CD4-positive, alpha-beta T cell treated with Interleukin-10 for 1 hour (primary cell): ENCODE measurements at places on chromosomes 3 and 15.

- no peak for DNase-seq
These were observed 216.3 kb downstream of the IGSF11 start for GRCh38 chr3:118818386-118818785.

DNA sequence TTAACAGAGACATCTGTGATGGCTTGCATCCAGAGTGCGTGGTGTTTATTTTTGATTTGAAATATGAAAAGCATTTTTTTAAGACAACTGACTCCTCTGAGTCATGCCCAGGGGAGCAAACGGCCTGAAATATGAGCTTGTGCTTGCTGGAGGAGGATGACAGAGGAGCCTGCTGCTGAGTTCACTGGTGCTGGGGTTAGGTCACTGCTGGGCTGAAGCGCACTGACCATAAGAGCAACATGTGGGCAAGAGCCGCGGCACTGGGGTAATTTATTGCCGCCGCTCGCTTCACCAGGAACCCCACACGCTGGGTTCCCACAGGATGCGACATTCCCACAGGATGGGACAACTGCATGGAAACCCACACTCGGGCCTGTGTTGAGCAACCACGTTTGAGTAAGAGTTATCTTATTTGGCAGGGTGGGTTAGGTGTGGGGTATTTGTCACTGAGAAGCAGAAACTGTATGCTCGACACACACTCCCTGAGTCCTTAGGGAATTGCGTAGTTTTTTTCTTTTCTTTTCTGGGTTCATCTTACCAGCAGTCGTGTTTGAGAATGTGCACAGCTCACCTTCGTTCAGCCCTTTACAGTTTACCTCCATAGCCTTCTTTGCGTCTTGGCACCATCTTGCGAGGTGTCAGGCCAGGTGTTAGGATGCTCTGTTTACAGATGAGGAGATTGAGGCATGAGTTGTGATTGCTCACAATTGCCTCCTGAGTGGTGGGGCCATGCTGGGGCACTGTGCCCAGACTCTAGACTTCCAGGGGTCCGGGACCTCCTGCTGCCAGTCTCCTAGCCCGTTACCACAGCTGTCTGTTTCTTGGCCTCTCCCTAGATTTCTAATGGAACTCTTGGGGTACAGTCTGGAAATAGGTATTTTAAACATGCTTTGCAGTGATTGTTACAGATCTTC lies 60.4 kb downstream of the SMAD3 start:
- DNase-seq = no peak

GRCh38 chr15:79431636-79432344 lies at the start of gene MINAR1:
Gene MINAR1 (plus strand): TSS chr15:79432336. CDS start chr15:79456148, 23,812 bp downstream.
- DNase-seq = no peak

- DNase-seq = no peak
These were observed 9.9 kb upstream of the IGSF11 start for GRCh38 chr3:119044593-119044992.

DNA sequence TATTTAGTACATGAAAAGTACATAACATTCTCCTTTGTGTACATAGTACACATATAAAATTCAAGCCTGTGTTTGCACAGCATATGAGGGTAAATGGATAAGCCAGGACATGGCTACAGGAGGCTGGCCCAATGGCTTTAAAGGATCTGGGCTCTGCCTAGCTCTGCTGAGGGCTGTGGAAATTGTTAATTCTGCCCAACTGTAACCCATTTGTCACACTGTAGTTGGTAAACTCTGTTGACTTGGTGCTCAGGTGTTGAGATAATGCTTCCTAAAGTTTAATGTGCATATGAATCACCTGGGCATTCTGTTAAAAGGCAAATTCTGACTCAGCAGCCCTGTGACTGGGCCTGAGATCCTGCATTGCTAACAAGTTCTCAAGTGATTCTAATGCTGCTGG lies 196.5 kb upstream of the ZPLD1 start:
- DNase-seq = no peak

DNA sequence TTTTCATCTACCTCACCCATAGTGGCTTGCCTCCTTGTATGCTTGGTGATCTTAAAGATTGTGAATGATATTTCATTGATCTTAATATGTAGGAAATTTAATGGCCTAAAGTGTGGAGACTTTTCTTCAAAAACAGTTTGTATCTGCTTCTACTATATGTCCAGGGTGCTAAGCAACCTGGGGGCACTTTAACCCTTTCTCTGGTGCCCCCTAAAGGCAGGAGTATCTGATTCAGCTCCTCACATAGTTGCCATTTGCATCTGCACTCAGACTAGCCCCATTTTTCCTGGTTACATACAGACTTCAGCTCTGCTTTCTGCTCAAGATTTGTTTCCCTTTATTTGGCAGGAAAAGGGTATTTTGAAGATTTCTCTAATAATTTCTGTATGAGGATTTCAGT lies 5.2 kb upstream of the PFN2 start:
- DNase-seq = no peak

DNA sequence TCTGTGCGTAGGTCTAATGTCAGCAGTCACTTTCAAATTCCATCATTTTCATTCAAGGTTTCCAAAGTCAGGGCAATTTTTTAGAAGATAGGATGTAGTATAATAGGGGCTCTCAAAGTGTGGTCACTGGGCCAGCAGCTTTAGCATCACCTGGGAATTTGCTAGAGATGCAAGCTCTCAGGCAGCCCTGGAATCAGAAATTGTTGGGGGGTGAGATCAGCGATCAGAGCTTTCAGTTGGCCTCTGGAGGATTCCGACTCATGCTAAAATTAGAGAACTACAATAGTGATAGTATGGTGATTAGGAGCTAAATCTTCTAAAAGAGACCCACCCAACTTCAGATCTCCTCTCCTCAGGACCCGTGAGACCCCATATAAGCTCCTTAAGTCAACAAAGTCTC lies 2.4 kb upstream of the FRMD4B start:
- no peak for DNase-seq

DNA sequence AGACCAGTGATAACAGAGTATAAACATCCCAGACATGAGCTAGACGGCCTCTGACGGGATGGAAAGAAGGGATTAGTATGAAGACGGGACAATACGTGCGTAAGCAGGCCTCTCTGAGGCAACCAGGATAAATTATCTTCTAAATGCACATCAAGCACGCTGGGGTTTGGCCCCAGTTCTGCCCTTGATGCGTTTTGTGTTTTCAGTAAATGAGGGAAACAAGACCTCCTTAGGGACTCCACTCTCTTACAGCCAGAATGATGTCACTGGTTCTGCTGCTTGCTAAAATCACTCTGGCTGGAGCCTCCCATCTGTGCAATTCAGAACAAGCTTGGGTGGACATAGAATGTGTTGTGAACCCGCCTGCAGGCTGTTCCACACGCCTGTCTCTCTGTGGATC lies 156.0 kb upstream of the MCTP2 start:
- DNase-seq = no peak
